ENCODE measurements at places on chromosomes 6 and 20. TPM values are rescaled to one million over a fixed set of nuclear protein-coding genes. Genes with fewer than 3 reads are reported as not detected.
A peak's percentile ranks its signal among the peaks of the same experiment; 100 is the strongest.

- DNase-seq = no peak
Observed at GRCh38 chr6:167650730-167651317, 175.9 kb upstream of the AFDN start.

GRCh38 chr20:10113746-10114145 lies 79.0 kb downstream of the ANKEF1 start:
- DNase-seq = no peak

GRCh38 chr20:21048841-21049273 lies 57.3 kb downstream of the LINC00237 start:
- peak; percentile 10 for DNase-seq

DNA sequence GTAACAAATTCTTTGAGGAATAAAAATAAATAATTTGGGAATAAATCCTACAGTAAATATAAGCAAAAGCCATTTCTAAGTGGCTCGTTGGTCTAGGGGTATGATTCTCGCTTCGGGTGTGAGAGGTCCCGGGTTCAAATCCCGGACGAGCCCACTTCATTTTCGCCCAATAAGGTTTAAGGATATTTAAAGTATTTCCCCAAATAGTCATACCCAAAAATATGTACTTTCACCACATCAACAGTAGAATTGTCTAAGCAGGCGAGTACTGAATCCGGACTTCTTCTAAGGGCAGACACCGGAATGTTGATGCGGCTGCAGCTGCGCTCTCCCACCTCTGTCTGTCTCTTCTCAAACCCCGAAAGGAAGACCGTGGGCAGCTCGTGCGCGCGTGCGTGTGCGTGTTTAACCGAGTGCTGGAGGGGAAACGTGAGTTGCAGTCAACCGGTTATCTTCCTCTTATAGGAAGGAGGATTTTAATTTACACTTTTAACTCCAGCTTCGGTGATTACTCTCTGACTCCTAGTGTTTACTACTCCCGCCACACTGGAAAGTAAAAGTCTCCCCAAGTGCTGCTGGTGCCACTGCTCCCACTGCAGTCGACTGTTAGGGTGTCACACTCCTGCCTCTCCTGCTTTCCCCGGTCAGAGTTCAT lies 155.7 kb upstream of the PRSS16 start:
- DNase-seq = peak; percentile 94

- no peak for DNase-seq
Observed at GRCh38 chr20:46994341-46994740, 99.7 kb downstream of the EYA2 start.

DNA sequence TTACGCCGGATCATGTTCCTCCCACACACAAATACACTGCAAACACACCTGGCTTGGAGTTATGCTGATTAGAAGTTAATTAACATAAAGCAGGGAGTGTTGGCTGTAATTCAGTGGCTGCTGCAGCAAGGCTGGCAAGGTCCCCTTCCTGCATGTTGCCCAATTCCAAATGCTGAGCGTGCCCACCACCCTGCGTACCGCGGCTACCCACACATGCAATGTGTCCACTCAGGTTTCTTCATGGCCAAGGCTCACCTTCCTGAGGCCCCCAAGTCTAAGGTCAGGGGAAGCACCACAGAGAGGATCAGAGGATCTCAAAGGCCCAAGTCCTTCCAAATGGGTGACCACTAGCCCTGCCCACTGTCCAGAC lies 11.6 kb upstream of the PRND start:
- no peak for DNase-seq

DNA sequence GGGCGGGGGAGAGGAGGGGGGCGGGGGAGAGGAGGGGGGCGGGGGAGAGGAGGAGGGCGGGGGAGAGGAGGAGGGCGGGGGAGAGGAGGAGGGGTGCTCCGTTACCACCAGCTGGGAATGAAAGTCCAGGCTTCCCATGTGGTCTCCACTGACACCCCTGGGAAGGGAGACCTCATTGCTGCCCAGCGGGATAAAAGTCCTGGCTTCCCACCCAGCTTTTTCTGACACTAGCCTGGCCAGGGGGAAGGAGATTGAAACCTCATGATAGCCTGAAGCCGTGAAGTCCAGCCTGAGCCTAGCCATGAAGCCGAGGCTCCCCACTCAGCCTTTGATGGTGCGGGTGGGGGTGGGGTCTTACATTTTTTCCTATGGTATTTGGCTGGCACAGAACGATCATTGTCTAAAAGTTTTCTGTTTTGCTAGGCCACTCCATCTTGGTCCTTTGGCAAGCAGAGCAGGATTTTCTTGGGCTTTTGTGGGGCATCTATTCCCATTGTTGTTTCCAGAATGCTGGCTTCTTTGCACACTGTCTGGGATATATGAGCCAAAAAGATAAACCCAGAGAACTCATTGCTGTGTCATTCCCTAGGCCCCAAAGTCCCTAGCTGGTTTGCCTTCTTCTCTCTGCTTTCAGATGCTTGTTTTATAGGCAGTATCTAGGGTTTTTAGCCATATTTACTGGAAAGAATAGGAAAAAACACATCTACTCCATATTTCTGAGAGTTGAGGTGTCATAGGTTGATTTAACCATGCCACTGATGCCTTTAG lies 67.9 kb upstream of the RNF24 start:
- no peak for DNase-seq

- DNase-seq = no peak
Observed at GRCh38 chr6:93735099-93735498, 315.7 kb upstream of the EPHA7 start.

DNA sequence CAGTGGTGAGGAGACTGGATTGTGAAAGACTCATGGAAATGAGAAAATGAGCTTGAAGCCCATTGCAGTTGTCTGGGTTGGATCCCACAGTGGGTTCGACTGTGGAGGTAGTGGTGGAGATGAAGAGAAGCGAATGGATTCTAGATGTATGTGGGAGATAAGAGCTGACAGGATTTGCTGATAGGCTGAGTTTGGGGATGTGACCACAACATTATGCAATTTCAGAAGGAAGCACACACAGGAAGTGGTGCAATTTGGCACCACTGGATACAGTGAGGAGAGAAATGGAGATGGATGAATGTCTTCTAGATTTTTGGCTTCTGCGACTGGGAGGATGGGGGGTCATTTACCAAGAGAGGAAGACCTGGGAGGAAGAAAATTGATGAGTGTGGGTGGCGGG lies 64.4 kb upstream of the MAFB start:
- DNase-seq = no peak

DNA sequence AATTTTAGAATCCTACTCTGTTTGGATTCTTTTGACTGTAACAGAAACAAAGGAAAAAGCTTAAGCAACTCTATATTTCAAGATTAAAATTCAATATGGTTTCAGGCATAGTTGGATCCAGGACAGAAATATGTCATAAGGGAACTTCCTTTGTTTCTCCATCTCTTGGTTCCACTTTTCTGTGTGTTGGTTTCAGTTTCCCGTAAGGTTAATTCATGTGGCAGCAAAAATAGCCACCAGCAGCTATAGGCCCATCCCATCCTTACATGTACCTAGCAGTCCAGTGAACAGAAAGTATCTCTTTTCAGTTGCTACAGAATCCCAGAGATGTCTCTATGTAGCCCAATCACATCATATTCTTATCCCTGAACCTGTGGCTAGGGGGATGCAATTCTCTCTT lies 8.8 kb upstream of the FAM8A1 start:
- no peak for DNase-seq

GRCh38 chr20:20267685-20268370 lies 100.1 kb upstream of the INSM1 start:
- DNase-seq = peak; percentile 14

The MYT1 gene
- 2.4 TPM for total RNA-seq

The ZNF334 gene
- 0.12 TPM for total RNA-seq

The CRISP2 gene
- total RNA-seq = not detected

The CLDN20 gene
- not detected for total RNA-seq

The C6orf15 gene
- total RNA-seq = 2.4 TPM

The RIPOR3 gene
- total RNA-seq = 0.07 TPM

The RSPH9 gene
- total RNA-seq = not detected

The MKKS gene
- 11.2 TPM for total RNA-seq
